Activated CD8-positive, alpha-beta memory T cell treated with anti-CD3 and anti-CD28 coated beads for 36 hours (primary cell): ENCODE measurements at places on chromosomes 1 and 21. TPM values are rescaled to one million over a fixed set of nuclear protein-coding genes. Genes with fewer than 3 reads are reported as not detected.

The MYBPH gene
- not detected for total RNA-seq

The LRRN2 gene
- 0.15 TPM for total RNA-seq

The BSND gene
- total RNA-seq = not detected

The KRTAP10-5 gene
- not detected for total RNA-seq

The EXTL1 gene
- not detected for total RNA-seq

The SLFNL1 gene
- total RNA-seq = 0.06 TPM

The WNT2B gene
- total RNA-seq = not detected

The USP24 gene
- total RNA-seq = 45.5 TPM

The C1orf226 gene
- total RNA-seq = 0.04 TPM

The HTR1D gene
- total RNA-seq = not detected

The COL6A1 gene
- total RNA-seq = 5.2 TPM

The DDR2 gene
- total RNA-seq = 0.17 TPM

The S100B gene
- total RNA-seq = 0.71 TPM

The RGS7 gene
- not detected for total RNA-seq

The UHMK1 gene
- 64.6 TPM for total RNA-seq

The FCGR1A gene
- not detected for total RNA-seq

The HNRNPR gene
- total RNA-seq = 197 TPM

The TSPEAR gene
- not detected for total RNA-seq

The BACE2 gene
- 0.73 TPM for total RNA-seq

The TINAGL1 gene
- not detected for total RNA-seq

The F13B gene
- total RNA-seq = not detected

The DRAM2 gene
- 26.9 TPM for total RNA-seq

The LYST gene
- total RNA-seq = 90.8 TPM

The ADAMTS5 gene
- not detected for total RNA-seq

The ZNF648 gene
- total RNA-seq = not detected

The OR6N1 gene
- not detected for total RNA-seq

The HES4 gene
- total RNA-seq = 0.51 TPM

The COL18A1 gene
- total RNA-seq = 1.9 TPM

The KCNJ15 gene
- total RNA-seq = 0.40 TPM

The OR2T2 gene
- total RNA-seq = not detected

The MTHFR gene
- 9.9 TPM for total RNA-seq

The LEMD1 gene
- not detected for total RNA-seq

The MYOC gene
- not detected for total RNA-seq

The LAMTOR5 gene
- 165 TPM for total RNA-seq

The INKA2 gene
- 1.5 TPM for total RNA-seq

The PKP1 gene
- total RNA-seq = not detected

The S1PR1 gene
- 87.1 TPM for total RNA-seq

The VASH2 gene
- total RNA-seq = 0.44 TPM

The CLCA4 gene
- total RNA-seq = not detected

The OR2T6 gene
- total RNA-seq = not detected

The FBXO44 gene
- 15.7 TPM for total RNA-seq

The SPRR4 gene
- total RNA-seq = not detected

The CBR3 gene
- total RNA-seq = 7.1 TPM

The RGS4 gene
- not detected for total RNA-seq

The PTAFR gene
- 0.21 TPM for total RNA-seq

The BMP8A gene
- not detected for total RNA-seq
